ENCODE measurements at places on chromosomes 12 and 14.

DNA sequence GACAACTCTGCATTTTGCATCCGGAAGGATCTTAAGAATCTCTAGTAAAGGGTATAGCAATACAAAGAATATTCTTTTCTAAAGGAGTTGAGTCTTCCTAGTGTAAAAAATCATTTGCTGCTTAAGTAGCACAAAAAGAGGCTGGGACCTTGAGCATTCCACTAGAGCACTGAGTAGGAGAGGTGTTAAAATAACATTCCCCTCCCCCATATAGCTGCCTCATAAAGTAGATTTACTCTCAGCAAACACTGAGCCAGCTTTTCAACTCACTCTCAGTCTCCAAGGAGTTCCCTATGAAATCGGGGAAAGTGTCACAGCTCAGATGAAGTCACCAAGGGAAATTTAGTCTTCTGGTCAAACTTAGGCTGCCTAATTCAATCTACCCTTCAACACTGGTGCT, 592.7 kb downstream of the ETNK1 start:
- no peak for DNase-seq

DNA sequence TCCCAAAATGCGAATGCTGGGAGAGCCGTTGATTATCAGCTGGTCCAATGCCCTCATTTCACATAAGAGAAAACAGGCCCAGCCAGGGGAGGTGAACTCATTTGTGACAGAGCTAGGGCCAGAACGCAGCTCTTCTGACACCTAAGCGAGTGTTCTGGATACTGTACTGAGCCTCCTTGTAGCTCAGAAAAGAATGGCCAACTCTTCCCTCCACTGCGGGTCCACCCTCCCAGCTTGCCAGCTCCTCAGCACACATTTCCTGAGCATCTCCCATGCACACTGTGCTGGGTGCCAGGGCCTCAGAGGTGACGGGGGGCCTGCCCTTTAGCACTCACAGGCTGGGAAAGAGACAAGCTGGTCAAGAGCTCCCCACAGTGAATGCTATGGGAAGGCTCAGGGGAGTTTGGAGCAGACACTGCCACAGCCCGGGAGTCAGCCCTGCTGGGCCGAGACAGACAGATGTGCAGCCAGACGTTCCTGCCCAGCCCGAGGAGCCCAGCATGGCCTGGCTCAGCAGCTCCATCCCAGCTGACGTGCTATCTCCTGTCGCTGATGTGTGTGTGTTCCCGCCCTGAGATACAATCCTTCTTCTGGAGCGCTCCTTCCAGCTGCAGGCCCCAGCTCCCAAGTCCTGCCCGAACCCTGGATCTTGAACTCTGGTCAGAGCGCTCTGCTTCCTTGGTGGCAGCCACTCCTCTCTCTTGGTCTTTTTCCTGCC, 3.5 kb downstream of the CMTM5 start:
- DNase-seq, result no peak

GRCh38 chr12:84814664-84815245, 97.8 kb downstream of the SLC6A15 start:
- peak; percentile 48 for DNase-seq

- DNase-seq, result no peak
These were observed 267.7 kb downstream of the MED13L start for GRCh38 chr12:116009805-116010204.

DNA sequence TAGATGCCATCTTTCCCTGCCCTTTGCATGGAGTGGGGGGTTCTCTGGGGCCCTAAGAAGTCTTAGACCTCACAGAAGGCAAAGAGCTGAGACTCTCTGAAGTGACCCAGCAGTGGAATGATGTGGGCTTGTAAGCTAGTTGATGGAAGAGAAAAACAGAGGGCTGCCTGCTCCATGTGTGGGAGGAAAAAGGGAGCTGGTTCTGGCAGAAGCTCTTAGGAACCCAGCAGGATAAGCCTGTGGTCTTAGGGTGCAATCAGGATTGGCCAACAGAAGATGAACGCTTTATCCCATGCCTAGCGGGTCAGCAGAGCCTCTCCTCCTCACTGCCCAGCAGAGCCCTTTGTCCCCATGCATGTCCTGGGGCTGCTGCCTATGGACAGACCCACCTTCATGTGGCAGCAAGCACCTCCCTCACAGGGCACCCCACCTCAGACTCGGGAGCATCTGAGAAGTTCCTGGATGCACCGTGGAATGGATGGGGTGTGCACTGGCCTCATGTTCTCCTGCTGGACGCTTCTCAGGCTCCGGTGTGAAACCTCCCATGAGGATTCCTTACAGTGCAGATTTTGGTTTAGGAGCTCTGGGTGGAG, 152.7 kb downstream of the ADGRD1 start:
- DNase-seq, result no peak

DNA sequence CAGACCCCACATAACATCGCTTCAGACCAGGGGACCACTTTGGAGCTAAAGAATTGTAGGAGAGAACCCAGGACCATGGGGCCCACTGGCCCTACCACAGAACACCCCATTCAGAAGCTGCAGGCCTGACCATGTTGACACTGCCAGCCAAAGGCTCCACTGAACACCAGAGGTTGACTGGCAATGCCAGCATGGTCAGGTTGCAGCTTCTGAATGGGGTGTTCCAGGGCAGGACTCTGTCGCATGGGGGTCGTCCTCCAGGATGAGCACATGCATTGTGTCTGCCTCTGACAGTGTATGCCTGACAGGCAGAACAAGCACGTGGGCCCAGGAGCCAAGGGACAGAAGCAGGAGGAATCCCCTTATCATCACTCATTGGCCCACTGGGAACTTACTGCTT, 34.1 kb downstream of the DIO3 start:
- DNase-seq, result no peak

- DNase-seq, result peak; percentile 60
These were observed 1.4 kb upstream of the DNAJC14 start for GRCh38 chr12:55830601-55831446.

DNA sequence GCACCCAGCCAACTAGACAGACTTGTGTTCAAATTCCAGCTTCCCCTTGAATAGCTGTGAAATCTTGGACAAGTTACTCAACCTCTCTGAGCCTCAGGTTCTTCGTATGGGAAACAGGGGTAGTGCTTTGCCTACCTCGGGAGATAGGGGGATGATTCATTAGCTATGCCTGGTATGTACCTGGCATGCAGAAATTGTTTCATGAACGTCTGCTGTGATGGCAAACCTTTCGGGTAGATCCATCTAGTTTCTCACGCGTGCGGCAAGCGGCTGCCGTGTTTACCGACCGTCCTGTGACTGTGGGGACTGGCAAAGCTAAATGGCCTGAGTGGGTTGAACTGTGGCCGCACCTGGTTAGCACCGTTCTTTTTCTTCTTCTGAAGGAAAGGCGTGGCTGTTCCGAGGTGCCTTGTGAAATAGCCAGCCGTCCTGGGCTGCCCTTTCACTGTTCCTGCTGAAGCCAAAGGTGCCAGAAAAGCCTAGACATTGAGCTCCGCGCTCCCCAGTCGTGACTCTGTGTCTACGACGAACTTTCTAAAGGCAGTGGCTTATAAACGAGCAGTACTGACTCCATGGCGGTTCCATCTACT, 40.6 kb upstream of the MED13L start:
- no peak for DNase-seq

- DNase-seq, result peak; percentile 33
These were observed 10.5 kb upstream of the PRMT5 start for GRCh38 chr14:22939684-22940083.
